ENCODE measurements at places on chromosomes 7 and 10.

- DNase-seq, result no peak
Observed at GRCh38 chr10:97140049-97140846, 45.5 kb downstream of the SLIT1 start.

- DNase-seq, result no peak
Observed at GRCh38 chr7:21352540-21353387, 75.1 kb upstream of the SP4 start.

- DNase-seq, result no peak
Observed at GRCh38 chr7:1943326-1943725, 273.2 kb downstream of the ELFN1 start.

DNA sequence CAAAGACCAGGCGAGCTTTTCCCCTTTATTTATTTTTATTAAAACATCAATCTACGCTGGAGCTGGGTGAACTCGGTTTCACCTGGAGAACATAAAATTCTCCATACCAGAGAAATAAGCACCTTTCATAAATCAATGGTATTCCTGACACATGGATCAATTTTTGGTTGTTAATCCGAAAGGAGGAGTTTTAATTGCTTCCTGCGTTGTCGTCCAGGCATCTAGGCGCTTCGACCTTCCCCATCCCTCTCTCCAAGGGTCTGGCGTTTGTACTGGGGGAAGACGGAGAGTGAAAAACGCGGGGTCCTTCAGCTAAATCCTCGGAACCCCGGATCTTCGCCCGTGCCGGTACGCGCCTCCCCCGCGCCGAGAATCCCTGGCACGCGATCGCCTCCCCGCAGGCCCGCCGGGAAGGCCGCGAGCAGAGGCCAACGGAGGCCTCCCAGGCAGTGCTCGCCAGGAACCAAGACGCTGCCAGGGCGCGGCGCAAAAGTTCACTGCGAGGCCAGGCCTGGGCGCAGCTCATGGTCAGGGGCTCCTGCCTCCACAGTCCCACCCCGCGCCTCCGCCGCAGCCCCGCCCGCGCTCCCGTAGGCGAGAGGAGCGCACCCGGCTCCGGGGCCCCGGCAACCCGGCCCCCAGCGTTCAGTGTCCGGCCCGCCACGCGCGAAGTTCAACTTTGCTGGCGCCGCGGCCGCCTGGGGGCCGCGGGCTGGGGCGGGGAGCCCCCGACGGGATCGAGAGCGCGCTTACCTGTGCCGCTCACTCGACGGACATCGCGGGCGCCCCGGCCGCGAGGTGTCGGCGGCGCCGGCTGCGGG lies 8.3 kb upstream of the EBF3 start:
- DNase-seq, result no peak

- no peak for DNase-seq
Observed at GRCh38 chr7:889391-889790, 13.0 kb downstream of the GET4 start.

GRCh38 chr7:158849768-158850544 lies 6.4 kb upstream of the DYNC2I1 start:
- no peak for DNase-seq

- DNase-seq, result no peak
Observed at GRCh38 chr10:71664585-71664984, 55.0 kb downstream of the C10orf105 start.

DNA sequence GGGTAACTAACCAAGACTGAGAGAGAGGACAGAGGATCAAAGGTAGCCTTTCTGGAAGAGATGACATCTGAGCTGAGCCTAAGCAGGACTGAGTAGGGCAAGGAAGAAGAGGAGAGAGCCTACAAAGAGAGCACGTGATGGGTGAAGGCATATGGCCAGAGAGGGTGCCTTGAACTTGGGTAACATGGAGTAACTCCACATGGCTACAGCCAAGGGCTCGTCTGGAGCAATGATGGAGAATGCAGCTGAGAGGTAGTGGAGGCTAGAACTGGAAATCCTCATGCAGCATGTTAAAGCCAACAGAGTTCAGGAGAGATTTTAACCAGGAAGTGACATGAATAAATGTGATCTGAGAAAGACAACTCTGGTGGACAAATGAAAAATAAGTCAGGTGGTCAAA lies 77.8 kb downstream of the LRRC17 start:
- DNase-seq, result no peak

GRCh38 chr10:101145145-101145544 lies 14.0 kb downstream of the TLX1 start:
- no peak for DNase-seq

GRCh38 chr7:17520941-17521340 lies 222.5 kb downstream of the AHR start:
- DNase-seq, result no peak

DNA sequence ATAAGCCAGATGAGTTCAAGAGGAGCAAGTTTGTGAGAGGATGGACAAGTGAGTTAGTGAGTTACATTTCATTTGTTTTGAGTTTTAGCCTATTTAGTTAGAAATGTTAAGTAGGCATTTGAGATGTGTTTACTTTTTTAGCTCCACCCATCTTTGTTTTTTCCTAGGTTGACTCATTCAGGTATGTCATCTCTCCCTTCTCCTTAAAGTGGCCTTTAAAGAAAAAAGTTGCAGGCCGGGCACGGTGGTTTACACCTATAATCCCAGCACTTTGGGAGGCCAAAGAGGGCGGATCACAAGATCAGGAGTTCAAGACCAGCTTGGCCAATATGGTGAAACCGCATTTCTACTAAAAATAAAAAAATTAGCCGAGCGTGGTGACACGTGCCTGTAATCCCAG lies 71.2 kb downstream of the BMPR1A start:
- DNase-seq, result no peak

DNA sequence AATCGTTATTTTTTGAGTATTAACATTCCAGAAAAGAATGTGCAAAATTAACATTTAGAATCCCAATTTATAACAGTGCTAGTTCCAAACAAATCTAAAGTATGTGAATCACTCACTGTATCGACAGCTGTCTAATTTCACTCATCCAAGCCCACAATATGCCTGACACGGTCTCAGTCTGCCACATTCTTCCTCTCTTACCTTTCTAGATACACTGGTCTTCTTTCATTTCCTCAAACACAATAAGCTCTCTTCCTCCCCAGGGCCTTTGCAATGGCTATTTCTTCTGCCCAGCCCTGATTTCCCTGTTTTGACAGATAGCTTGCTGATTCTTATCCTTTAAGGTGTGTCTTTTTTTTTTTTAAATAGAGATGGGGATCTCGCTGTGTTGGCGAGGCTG lies 48.8 kb downstream of the UBE2H start:
- no peak for DNase-seq

GRCh38 chr7:43869867-43870240 lies 537 bp upstream of the MRPS24 start:
- DNase-seq, result no peak

GRCh38 chr10:36185097-36185496 lies 543.0 kb upstream of the FZD8 start:
- no peak for DNase-seq

DNA sequence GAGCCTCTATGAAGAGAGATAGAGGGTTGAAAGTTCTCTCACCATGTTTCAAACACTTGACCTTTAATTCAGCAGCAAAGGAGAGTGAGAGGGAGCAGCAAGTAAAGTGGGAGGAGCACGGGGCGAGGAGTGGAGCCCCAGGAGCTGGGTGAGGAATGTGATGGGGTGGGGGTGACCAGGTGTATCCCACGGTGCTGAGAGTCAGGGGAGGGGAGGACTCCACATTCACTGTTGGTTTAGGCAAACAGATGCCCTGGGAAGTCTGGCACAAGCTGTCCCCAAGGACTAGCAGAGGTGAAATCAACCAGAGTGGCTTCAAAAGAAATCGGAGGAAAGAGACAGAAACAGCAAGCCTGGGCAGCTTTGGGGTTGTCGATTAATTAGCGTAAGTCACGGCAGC lies 101.8 kb upstream of the PITRM1 start:
- no peak for DNase-seq

GRCh38 chr7:149104749-149105148 lies 14.2 kb upstream of the ZNF786 start:
- DNase-seq, result no peak

GRCh38 chr7:114021135-114021534 lies 102.3 kb upstream of the PPP1R3A start:
- no peak for DNase-seq

GRCh38 chr7:21430575-21430954 lies 2.7 kb downstream of the SP4 start:
- no peak for DNase-seq

DNA sequence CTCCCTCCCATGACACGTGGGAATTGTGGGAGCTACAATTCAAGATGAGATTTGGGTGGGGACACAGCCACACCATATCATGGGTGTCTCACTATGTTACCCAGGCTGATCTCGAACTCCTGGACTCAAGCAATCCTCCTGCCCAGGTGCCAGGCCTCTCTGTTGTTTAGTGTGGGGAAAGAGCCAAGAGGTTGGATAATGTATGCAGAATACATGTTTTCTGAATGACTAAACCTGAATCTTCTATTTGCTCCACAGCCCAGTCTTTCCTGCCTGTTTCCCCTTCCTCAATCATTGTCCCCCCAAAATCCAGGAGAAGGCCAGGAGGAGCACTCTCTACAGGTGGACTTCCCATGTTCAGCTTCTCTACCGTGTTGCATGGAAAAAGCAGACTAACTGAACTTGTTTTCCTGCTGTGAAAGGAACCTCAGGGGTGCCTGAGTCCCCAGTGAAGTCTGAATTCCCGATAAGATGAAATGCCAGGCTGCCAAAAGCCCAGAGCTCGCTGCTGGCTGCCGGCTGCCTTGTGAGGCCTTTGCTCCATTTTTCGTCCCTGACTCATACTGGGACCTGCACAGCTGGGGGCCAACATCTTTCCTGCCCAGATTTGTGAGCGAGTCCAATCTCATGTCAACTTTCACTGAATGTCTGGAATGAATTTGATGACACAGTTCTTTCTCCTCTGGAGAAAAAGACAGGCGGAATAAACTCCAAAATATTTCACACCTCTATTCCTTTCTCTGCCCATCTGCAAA lies 588.0 kb downstream of the CALN1 start:
- no peak for DNase-seq

- DNase-seq, result no peak
Observed at GRCh38 chr7:17815318-17815717, 125.0 kb downstream of the SNX13 start.

- no peak for DNase-seq
Observed at GRCh38 chr7:80609751-80610150, 28.7 kb upstream of the CD36 start.

DNA sequence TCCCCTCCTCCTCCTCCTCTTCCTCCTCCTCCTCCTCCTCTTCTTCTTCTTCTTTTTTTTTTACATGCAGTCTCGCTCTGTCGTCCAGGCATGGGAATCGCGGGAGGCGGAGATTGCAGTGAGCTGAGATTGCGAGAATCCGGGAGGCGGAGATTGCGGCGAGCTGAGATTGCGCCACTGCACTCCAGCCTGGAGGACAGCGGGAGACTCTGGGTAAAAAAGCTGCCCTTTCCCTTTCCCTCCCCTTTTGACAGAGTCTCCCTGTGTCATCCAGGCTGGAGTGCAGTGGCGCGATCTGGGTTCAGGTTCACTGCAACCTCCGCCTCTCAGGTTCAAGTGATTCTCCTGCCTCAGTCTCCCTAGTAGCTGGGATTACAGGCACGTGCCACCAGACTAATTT lies 168.1 kb upstream of the MALRD1 start:
- DNase-seq, result no peak

- no peak for DNase-seq
Observed at GRCh38 chr7:131583430-131583829, 27.0 kb upstream of the PODXL start.

DNA sequence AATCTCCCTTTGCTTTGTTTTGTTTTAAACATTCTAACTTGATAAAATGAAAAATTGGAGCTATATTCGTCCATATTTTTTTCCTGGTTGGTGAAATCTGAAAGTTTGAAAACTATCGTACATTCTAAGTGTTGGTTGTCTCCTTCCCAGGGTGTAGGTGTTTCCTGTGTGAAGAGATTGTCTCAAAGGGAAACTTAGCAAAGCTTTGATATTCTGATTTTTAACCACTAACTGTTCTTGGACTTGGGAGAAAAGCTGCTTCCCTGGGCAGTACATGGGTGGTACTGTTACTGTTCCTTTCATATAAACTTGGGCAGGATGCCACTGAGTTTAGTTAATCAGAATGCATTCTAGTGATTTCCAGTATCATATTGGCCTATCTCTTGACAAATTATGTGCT lies 253.5 kb upstream of the LRGUK start:
- no peak for DNase-seq

GRCh38 chr10:26438534-26439341 lies 597 bp downstream of the APBB1IP start:
- peak; percentile 53 for DNase-seq

GRCh38 chr7:25953859-25954258 lies 198.1 kb upstream of the NFE2L3 start:
- no peak for DNase-seq

DNA sequence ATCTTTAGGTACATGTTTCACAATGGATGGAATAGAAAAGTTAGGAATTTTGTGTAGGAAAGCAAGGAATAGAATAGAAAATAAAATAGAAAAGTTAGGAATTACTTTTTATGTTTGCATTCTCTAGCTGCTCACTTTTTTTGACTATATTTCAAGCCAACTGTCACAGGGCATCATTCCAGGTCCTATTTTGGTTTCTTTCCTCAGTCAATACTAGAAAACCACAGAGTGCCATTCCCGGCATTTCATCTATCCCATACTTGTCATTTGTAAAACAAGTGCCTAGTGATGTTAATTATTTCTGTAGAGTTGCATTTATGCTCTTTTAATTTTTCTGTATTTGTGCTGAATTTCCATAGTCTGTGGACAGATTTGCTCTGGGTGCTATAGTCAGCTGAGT lies 66.2 kb downstream of the SDK1 start:
- DNase-seq, result no peak

DNA sequence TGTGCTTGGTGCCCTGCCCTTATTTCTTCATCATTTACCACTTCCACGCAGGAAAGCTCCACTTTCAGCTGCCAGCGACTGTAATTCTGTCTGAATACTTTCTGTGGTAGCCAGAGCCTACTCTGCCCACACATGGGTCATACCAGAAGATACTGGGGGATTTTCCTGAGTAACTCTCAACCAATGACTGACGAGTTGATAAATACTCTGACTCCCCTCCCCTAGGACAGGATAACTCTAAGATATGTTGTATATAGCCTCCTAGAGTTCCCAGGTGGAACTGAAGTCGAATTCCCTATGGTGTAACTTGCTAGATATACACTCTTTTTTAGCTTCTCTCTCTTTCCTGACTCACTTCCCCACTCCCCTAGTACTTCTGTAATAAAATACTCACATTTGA lies 29.8 kb downstream of the SEM1 start:
- no peak for DNase-seq

DNA sequence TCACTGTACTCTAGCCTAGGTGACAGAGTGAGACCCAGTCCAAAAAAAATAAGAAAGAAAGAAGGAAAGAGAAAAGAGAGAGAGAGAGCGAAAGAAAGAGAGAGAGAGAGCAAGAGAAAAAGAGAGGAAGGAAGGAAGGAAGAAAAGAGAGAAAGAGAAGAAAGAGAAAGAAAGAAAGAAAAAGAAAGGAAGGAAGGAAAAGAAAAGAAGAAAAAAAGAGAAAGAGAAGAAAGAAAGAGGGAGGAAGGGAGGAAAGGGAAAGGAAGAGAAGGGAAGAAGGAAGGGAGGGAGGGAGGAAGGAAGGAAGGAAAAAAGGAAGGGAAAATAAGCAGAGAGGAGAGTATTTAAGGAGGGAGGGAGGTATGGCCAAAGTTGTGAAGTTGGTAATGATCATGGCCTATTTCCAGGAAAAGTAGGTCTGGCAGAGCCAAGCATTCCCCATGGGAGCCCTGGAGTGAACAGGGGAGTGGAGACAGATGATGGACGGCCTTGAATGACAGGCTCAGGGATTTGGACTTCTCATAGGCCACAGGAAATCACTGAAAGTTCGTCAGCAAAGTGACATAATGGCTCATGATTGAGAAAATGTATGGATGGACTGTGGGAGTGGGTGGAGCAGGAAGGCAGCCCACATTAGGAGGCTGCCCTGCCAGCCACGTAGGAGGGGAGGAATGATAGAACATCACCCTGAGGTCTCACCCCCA lies 44.8 kb upstream of the CUX1 start:
- no peak for DNase-seq
